Astrocyte (in vitro differentiated cells and primary cell): ENCODE measurements at places on chromosomes 12 and 14.

DNA sequence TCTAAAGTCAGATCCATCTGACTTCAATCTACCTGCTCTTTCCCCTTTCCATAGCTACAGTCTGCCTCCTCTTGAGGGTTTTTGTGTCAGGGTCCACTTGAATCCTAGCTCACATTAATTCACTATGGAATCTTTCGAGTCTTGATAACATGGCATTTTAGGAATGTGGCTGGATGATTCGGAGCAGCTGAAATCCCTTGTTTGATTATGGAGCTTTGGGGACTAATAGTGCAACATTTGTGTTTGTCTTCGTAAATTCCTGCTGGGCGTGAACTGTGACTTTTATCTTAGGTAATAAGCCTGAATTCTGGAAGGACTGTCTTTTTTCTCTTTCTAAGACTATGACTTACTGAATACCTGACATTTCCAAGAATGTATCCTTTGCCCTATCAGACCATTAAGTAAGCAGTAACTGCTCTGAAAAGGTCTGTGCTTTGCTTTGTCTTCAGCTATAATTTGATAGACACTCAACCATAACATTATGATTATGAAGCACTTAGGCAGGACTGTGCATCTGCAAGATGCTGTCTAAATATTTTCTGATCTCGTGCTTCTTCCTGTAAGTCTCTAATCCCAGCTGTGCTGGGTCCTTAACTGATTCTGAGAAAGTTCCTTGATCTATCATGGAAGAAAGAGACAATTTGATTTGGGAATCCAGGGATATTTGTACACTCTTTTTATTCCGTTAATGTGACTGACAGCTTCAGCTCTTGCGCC is 19.0 kb upstream of the PELI2 start:
- DNase-seq: no peak

DNA sequence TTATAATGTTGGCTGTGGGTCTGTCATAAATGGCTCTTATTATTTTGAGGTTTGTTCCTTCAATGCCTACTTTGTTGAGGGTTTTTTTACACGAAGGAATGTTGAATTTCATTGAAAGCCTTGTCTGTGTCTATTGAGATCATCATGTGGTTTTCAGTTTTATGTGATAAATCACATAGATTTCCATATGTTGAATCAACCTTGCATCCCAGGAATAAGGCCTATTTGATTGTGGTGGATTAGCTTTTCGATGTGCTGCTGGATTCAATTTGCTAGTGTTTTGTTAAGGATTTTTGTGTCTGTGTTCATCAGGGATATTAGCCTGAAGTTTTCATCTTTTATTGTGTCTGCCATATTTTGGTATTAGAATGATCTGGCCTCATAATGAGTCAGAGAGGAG is 27.6 kb downstream of the SLC2A13 start:
- DNase-seq: no peak

- DNase-seq: no peak
These were observed 15.6 kb upstream of the RNU6-7 start for GRCh38 chr14:32186248-32186647.

GRCh38 chr14:71714225-71714624 is 218.0 kb upstream of the RGS6 start:
- DNase-seq: peak; percentile 95

DNA sequence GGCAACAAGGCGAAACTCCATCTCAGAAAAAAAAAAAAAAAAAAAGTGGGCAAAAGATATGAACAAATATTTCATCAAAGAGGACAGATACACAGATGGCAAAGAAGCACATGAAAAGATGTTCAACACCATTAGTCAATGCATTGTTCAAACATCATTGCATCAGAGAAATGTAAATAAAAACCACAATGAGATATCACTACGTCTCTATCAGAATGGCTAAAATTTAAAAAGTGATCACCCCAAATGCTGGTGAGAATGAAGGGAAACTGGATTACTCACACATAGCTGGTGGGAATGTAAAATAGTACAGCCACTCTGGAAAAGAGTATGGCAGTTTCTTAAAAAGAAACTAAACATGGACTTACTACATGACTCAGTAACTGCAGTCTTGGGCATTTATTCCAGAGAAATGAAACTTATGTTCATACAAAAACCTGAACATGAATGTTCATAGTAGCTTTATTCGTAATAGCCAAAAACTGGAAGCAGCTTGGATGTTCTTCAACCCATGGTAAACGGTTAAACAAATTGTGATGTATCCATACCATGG is 3.6 kb downstream of the L2HGDH start:
- DNase-seq: no peak
